ENCODE measurements at places on chromosomes 5 and 9. TPM values are rescaled to one million over a fixed set of nuclear protein-coding genes. Genes with fewer than 3 reads are reported as not detected.

Gene EXOSC3
- total RNA-seq = 48.0 TPM

Gene MROH2B
- total RNA-seq = not detected

Gene TOPORS
- 25.6 TPM for total RNA-seq

Gene NTRK2
- 16.5 TPM for total RNA-seq

Gene GNA14
- total RNA-seq = 41.7 TPM

Gene TRPM6
- 1.7 TPM for total RNA-seq

Gene PCDHA7
- total RNA-seq = 0.38 TPM

Measured in spleen (tissue), 13 donors.